Caki2 (cell line): ENCODE measurements at places on chromosomes 6 and 20.

DNA sequence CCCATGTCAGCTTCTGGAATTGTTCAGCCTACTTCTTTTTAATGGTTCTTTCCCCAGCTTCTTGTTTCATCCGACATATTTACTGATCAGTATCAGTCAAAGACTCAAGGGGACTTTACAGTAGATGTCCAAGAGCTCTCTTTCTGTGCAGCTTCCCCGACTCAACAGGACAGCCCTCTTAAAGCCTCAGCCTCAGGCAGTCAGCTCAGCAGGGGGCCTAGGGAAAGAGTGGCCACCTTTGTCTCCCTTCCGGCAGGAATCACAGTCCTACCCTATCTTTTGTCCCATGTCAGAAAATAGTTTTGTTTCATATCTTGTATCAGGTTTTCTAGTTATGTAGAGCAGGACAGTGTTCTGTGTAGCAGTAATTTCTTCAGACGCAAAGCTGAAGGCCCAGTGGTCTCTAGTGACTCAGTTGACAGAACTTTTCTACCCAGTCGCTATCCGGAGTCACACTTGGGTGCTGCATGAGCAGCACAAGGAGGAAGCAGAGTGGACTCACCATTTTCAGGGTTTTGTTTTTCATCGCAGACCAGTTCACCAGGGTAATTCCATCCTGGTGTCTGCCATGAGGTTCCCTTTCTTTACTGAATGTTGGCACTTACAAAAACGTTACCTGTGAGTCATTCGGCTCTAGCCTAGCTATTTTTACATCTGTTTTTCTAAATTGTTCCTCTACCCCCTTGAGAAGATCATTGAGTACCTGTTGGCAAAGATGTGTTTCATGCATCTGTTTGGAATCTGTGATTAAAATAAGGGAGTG, 47.7 kb downstream of the SPATA2 start:
- no peak for DNase-seq

GRCh38 chr20:63602321-63602720, 24.6 kb downstream of the GMEB2 start:
- no peak for DNase-seq

GRCh38 chr20:44475372-44475693, 341 bp upstream of the TTPAL start:
- DNase-seq = no peak

DNA sequence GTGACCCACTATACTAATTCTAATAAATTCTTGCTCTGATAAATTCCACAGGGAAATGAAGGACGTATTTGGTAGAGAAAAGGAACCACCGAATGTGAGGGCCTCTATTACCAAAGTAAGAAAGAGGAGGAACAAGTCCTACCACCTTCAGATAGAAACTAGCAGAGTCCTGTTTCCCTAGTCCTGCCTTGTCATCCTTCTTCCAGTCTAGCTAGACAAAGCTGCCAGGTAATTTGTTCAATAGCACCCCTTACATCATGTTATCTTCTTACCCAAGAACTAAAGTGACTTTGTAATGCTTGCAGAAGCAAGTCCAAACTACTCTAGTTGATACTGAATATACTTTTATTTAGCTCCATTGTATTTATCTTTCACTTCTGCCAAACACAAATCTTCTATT, 29.3 kb upstream of the FAM83B start:
- no peak for DNase-seq

- no peak for DNase-seq
Observed at GRCh38 chr6:73481969-73482368, 20.4 kb downstream of the MTO1 start.

GRCh38 chr6:104282581-104282980, 577.1 kb downstream of the HACE1 start:
- DNase-seq = no peak

DNA sequence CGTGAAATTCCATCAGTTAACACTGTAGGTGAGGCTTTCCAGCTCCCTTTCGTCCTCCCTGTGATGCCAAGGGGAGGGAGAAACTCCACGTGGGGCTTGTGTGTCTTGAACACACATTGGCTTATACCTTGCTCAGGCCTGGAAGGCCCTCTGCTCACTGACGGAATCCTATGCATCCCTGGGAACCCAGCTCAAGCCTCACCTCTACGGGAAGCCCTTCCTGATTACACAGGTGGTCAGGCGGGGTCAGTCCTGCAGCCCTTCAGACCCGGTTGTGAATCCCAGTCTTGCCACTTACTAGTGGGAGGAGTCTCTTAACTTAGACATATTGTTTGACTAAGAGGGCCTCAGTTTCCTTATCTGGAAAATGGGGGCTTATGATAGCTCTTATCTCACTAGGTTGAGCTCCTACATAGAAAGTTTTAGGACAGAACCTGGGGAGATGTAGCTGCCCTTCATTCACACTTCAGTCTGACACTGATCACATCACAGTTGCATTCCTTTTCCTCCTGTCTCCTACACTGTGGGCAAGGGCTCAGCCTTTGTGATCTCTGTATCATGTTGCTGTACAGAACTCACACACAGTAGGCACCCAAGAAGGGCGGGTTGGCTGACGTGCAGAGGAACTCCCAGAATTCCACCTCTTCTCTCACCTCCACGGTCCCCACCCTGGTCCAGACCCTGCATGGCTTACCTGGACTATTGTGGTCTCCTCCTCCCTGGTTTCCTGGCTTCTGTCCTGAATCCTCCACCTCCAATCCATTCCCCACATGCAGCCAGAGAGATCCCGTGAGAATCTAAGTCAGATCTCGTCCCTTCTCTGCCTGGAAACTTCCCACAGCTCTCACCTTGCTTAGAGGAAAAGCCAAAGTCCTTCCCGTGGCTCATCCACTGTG, 129.6 kb downstream of the CEBPB start:
- DNase-seq = no peak
